ENCODE measurements at places on chromosomes 12 and 14.
A peak's percentile ranks its signal among the peaks of the same experiment; 100 is the strongest.

- DNase-seq: peak; percentile 62
Observed at GRCh38 chr12:24911271-24911791, 37.6 kb downstream of the BCAT1 start.

GRCh38 chr14:86296173-86296572 is 766.2 kb downstream of the FLRT2 start:
- DNase-seq: peak; percentile 68

GRCh38 chr12:132955094-132956010 is 754 bp downstream of the ZNF605 start:
- peak; percentile 57 for DNase-seq

GRCh38 chr12:109458086-109458485 is 19.0 kb downstream of the KCTD10 start:
- DNase-seq: no peak

GRCh38 chr14:102316338-102316742 is 3.2 kb upstream of the ZNF839 start:
- peak; percentile 49 for DNase-seq

GRCh38 chr12:121330195-121330594 is 22.0 kb downstream of the ANAPC5 start:
- DNase-seq: no peak

- no peak for DNase-seq
Observed at GRCh38 chr14:60544659-60545058, 35.7 kb downstream of the SIX6 start.

GRCh38 chr14:61221906-61222305 is 59.2 kb downstream of the TMEM30B start:
- DNase-seq: no peak

- no peak for DNase-seq
Observed at GRCh38 chr14:91152499-91152898, 38.6 kb downstream of the DGLUCY start.

DNA sequence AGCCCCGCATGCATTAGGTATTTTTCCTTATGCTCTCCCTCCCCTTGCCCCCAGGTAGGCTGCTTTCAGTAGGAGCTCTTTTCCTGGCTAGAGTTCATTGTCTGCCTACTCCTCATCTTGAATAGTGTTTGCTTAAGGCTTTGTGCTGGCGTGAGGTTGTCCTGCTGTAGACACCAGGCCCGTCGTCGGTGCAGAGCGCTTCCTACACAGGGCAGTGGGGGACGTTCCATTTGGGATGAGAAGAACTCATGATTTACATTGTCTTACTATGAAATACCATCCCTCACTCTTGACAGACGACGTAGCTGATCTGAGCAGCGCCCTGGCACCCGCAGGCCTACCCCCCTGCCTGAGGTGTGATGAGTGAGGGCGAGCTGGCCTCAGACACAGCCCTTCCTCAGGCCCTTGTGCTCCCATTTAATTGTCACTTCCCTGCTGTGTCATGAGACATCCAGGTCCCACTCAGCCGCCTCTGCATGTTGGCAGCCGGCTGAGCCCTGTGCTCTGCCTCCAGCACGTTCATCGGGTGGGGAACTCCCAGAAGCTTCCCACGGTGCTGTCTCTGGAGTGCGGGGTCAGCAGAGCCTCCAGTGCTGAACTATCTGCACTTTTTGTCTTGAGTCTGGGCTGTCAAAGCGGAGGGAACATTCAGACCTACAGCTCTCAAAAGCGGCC is 76.0 kb downstream of the WDR20 start:
- DNase-seq: no peak

- no peak for DNase-seq
Observed at GRCh38 chr12:78018939-78019338, 188.2 kb downstream of the NAV3 start.

DNA sequence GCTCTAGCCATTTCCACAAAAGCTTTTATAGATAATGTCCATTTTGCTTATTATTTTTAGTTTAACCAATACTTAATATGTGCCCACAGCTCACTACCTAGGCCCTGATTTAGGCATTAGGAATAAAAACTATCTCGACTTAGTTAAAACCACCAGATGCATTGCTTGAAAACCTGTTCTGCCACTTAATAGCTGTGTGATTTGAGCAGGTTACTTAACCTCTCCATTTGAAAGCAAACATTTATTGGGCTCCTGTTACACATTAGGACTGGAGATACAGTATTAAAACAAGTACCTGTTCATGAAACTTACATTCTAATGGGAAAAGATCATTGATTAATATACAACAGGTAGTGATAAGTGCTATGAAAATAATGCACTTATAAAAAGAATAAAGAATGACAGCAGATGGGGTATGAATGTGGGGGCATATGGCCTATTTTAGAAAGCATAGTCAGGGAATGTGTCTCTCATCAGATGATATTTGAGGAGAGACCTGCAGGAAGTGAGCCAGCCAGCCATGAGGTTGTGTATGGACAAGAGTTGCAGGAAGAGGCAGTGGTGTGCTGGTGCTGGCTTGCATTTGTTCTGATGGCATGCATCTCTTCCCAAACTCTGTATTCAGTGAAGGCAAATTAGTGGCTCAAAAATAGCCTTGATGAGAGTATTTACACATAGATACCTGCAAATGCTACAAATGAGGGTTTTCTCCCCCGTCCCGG is 34.3 kb downstream of the NOPCHAP1 start:
- no peak for DNase-seq

GRCh38 chr14:91012045-91012444 is 48.4 kb downstream of the RPS6KA5 start:
- no peak for DNase-seq

DNA sequence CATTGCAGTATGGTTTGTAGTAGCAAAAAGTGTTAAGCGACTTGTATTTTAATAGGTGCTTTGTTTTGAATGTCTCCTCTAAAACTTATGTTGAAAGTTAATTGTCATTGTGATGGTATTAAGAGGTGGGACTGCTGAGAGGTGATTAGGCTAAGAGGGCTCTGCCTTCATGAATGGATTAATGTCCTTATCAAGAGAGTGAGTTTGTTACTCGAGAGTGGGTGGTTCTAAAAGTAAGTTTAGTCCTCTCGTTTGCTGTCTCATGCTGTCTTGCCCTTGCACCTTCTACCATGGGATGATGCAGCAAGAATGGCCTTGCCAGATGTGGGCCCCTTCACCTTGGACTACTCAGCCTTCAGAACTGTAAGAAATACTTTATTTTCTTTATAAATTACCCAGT is 17.4 kb downstream of the ZDHHC17 start:
- no peak for DNase-seq

- no peak for DNase-seq
Observed at GRCh38 chr12:20183563-20183962, 184.8 kb upstream of the PDE3A start.

GRCh38 chr14:28777471-28778137 is 11.0 kb downstream of the FOXG1 start:
- no peak for DNase-seq

DNA sequence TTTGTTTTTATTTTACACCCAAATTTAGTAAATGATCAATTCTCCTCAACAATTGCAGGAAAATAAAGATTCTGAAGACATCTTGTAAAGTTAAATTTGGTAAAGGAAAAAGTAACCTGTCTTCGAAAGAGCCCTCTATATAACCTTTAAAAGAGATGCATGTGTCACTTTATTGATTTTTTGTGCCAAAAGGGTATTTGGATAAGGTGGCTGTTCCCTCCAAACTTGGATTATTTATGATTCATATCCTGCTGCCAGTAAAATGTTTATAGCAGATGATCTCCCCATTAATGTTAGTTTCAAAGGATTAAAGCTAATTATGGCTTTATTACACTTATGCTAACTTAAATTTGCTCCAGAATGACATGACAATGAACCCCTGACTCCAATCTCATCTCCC is 98.8 kb downstream of the DUSP6 start:
- DNase-seq: no peak

GRCh38 chr12:54358191-54358944 is 5.9 kb downstream of the GPR84 start:
- DNase-seq: no peak

DNA sequence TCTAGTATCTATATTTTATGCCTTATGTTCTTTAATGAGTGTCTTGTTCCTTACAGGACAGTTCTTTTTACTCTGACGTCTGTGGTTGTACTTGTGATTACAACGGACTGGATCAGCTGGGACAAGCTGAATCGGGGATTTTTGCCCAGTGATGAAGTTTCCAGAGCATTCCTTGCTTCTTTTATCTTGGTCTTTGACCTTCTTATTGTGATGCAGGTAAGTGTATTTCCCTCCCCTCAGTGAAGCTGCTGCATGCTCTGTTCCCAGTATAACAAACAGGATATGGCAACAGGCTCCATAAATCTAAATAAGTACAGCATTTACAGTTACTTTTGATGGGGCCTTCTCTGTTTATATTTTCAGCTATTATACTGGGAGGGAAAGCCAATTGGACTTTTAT is 463.6 kb downstream of the TMEM117 start:
- no peak for DNase-seq

GRCh38 chr12:67925077-67925476 is 64.2 kb upstream of the IFNG-AS1 start:
- DNase-seq: no peak

DNA sequence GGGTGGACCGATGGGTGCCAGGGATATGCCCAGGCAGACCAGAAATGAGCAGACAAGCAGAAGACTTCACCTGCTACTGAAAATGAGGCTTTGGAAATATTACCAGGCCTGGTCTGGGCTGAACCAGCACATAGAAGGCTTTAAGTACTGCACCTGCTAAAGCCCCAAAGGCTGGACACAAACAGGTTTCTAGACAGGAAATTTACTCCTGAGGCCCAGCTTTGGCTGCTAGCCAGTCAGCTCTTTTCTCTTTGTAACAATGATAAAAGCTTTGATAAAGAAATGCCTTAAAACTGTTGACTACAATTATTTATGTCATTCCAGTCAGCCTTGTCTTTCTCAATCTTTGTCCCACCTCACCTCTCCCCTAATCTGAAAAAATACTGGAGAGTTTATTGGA is 228.9 kb upstream of the EGLN3 start:
- DNase-seq: no peak

DNA sequence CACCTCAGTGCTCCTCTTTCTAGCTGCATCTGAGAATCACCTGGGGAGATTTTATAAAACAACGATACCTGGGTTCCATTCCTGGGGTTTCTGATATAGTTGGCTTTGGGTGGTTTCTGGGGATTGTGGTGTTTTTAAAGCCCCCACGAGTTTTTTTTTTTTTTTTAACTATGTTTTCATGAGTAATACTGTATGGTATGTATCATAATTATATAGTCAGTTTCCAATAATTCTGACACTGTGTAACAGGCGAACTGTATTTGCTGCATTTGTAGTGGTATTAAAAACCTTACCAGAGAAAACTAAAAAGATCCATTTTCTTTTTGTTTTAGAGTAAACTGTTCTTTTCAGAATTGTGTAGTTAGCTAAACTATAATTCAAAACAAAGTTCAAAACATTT is 84.9 kb downstream of the SRGAP1 start:
- DNase-seq: no peak

DNA sequence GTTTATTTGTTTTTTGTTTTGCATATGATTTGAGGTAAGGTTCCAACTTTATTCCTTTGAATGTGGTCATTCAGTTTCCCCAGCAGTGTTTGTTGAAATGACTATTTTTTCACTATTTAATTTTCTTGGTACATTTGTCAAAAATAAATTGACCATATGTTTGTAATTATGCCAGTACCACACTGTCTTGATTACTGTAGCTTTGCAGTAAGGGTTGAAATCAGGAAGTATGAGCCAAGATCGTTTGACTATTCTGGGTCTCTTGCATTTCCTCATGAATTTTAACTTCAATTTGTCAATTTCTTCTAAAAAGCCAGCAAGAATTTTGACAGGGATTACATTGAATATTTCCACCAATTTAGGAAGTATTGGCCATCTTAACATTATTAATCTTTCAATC is 199.3 kb upstream of the PPFIA2 start:
- DNase-seq: no peak

GRCh38 chr12:46152456-46152855 is 116.4 kb downstream of the SLC38A1 start:
- DNase-seq: no peak

GRCh38 chr12:39230086-39230485 is 212.8 kb downstream of the KIF21A start:
- no peak for DNase-seq

DNA sequence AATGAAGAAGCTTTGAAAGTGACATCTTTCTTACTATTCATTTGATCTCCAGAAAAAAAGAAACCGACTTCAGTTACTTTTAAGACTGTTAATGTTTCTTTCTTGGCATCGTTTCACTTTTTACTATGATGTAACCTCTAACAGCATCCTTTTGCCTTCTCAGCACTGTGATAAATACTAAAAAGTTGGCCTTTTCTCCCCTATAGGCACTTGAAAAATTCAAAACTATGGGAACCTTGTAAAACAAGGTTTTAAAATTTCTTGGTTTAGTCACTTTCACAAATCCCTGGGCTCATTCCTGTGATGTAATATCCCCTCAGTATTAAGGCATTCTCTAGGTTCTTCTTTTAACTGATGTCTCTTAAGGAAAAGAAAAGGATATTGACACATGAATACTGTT is 281.8 kb downstream of the EGLN3 start:
- no peak for DNase-seq

DNA sequence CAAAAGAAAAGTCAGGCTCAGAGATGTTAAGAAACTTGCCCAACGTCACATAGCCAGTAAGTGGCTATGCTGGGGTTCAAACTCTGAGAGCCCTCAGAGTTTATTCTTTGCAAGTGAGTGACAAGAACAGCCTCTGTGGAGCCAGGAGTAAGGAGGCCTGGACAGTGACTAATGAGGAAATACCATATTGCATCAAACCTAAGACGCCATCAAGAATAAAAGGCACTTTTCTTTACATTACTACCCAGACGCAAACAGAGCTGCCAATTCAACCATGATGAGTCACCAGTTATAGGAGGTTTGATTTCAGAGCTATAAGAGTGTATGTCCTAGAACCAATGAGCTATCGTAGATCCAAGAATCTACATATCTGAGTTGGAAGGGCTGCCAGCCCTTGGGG is 9.4 kb downstream of the TNFRSF1A start:
- DNase-seq: peak; percentile 77

- DNase-seq: no peak
Observed at GRCh38 chr12:105922670-105923102, 216.1 kb downstream of the NUAK1 start.

DNA sequence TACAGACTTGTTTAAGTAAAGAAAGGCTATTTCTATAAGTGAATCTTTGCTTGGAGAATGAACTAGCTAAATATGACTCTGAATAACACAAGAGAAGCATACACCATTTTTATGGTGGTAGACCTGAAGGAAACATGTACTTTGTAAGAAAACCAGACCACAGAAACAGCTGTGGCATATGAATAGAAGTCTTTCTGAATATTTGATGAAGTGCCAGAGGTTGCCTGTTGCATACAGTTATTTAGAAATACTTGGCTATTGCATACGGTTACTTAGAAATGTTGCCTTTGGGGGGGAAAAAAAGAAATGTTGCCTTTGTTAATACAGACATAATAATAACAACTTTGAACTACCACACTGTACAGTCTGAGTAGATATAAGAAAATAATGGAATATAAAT is 16.8 kb upstream of the LEMD3 start:
- DNase-seq: no peak

DNA sequence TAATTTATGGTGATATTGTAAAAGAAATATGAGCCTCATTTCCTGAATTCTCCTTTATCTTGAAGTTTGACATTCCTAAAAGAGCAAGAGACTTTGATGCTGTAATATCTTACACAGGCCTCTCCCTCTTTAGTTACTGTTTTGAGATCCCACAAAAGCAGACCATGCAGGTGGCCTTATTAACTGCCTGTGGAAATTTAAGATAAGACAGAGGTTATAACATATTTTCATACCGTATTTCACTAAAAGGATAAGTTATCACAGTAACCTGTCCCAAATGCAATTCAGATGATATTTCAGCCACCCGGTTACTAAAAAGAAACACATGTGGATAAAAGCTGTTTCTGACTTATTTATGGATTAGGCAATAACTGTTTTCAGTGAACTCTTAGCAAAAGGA is 150.1 kb downstream of the NAV3 start:
- DNase-seq: no peak

Measured in fibroblast of the conjunctiva (primary cell).